ENCODE measurements at places on chromosomes 6 and 20.

- no peak for DNase-seq
Measured at GRCh38 chr20:38222923-38223742, 37.4 kb downstream of the KIAA1755 start.

DNA sequence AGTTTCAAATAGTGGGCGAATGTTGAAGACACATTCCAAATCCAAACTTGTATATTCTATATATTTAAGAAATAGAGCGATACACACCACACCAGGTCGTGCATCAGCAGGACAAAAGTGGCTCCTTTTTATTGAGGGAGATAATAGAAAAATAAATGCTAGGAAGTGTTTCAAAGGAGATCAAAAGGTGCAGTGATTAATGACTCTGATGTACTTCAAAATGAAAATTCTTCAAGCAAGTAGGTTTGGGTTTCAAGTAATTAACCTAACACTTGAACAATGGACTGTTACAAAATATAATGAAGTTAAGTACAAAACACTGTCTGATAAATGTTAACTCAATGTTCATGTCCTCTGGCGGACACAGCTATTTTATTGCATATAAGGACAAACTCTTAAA, 185.9 kb downstream of the BTBD9 start:
- no peak for DNase-seq

DNA sequence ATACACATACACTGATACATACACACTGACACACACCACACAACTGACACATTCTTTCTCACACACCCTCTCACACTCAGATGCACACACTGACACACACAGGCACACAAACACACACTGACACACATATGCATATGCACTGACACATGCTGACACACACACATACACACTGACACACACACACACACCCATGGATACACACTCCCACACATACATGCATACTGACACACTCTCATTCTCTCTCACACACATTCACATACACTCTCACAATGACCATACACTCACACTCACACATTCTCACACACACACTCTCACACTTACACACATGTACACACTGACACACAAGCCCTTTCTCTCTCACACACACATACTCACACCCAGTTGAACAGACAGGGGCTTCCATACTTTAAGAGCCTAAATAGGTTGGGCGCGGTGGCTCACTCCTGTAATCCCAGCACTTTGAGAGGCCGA, 236.4 kb downstream of the LRFN2 start:
- DNase-seq: no peak

DNA sequence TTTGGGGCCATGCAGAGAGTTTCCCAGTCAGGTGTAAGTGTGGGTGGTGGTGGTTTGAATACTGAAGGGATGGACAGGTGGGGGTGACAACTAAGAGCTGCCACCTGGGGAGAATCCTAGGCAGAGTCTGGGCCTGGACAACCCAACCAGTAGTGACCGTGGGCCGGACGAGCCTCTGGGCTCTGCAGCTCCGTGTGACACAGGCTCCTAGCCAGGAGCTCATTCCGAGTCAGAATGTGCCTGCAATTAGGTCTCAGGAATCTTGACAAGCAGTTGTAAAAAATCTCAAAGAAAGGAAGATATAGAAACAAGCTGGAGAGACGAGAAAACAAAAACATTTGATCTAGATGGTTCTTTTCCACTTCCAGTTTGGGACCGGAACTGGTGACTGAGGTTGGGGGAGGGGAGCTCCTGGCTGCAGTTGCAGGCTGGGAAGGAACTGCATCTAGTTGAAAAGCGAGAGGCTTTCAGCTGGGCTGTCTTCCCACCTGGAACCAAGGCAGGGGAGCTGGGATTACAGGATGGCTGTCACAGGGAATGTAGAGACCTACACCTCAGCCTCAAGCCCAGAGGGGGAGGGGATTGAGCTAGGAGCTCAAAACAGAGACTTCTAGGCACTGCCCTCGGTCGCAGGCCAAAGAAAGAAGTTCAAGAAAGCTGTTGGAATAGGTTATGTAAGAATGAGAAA, 156.9 kb downstream of the PAX1 start:
- no peak for DNase-seq

GRCh38 chr6:79694623-79695343, 63.7 kb downstream of the SH3BGRL2 start:
- DNase-seq: no peak

GRCh38 chr6:90368601-90369000, 72.0 kb upstream of the BACH2 start:
- no peak for DNase-seq

DNA sequence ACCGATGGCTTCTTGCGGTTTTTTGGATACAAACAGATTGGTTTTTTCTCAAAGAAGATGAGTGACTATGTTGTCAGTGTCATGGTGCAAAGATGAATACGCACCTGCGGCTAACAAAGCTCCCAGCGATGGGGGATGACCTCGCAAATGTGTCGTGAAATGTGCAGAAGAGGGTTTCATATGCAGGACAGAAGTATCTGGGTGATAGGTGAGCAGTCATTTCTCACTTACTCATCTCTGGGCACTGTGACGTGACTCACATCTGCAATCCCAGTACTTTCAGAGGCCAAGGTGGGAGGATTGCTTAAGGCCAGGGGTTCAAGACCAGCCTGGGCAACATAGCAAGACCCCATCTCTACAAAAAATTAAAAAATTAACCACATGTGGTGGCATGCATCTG, 216.3 kb downstream of the ERMARD start:
- no peak for DNase-seq

DNA sequence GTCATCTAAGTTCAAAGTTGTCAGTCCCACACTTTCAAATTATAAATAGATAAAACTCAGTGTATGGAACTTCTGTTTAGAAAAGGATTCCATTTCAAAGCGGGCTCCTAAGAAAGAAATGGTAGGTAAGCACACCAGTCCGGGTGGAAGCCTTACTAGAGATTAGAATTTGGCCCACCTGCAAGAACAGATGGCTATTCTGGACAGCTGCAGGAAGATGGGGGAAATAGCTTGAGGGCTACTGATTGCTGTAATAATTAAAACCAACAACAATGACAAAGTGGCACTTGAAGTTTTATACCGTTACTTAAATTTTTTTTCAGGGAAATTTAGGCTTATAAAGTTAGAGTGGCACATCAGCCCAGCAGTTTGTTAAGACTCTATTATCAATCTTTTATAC, 83.3 kb downstream of the HIVEP2 start:
- DNase-seq: no peak

DNA sequence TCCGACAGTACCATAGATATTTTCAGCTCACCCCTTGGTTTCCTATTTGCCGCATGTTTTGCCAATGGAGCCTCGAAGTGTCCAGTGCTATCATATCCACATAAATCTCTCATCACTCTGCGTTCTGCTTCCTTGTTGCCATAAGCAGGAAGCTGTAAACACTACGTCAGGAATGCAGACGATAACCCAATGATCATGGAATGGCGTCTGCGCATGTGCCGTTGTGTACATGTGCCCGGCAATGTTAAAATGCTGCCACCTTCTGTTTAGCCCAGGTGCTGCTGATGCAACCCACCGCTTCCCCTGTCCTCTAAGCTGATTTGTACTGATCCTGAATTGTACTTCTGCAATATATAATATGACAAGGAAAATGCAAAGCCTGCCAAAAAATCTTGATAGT, 607.5 kb downstream of the HDGFL1 start:
- no peak for DNase-seq

DNA sequence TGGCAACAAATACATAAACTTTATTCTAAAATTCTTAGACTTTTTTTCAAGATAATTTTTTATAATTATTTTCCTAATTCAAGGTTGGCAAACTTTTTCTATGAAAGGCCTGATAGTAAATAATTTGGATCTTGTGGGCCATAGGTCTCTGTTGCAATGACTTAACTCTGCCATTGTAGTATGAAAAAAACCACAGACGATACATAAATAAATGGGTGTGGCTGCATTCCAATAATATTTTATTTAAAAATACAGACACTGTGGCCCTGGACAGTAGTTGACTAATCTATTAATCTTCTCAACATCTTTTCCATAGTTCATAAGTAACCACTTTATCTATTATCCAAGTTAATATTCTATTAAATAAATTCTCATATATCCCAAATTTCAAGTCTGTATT, 281.1 kb downstream of the SYNE1 start:
- no peak for DNase-seq

DNA sequence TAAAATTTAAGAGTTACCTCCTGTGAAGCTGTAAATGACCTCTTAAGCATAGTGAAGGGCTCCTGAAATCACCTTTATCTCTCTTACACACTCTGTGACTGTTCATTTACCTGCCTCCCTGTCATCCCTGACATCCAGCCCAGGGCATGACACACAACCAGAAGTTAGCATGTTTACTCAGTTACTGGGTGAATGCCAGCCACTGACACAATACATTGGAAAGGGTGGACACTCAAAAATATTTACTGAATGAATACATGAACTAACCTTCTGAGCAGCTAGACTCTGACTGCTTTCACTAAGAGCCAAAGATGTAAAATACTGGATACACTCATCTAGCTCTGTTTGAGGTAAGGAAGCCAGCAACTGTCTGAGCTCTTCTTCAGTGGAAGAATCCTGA, 25.3 kb downstream of the SERAC1 start:
- no peak for DNase-seq

DNA sequence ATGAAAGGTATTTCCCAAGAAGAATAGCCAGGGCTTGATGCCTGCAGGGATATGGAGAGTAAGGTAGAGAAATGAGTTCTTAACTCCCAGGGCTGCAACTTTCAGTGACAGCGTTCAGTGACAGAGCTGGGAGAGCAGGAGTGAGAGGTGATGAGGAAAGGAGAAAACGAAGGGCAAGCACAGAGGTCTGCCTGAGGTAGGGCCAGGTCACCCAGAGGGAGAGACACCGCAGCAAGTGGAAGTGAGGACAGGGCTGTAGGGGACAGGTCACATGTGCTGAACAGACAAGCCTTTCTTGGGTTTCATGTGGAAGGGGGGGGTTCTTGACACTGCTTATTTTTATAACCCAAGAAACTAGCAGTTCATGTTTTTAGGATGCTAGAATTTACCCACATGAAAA, 72.5 kb downstream of the PREP start:
- no peak for DNase-seq

DNA sequence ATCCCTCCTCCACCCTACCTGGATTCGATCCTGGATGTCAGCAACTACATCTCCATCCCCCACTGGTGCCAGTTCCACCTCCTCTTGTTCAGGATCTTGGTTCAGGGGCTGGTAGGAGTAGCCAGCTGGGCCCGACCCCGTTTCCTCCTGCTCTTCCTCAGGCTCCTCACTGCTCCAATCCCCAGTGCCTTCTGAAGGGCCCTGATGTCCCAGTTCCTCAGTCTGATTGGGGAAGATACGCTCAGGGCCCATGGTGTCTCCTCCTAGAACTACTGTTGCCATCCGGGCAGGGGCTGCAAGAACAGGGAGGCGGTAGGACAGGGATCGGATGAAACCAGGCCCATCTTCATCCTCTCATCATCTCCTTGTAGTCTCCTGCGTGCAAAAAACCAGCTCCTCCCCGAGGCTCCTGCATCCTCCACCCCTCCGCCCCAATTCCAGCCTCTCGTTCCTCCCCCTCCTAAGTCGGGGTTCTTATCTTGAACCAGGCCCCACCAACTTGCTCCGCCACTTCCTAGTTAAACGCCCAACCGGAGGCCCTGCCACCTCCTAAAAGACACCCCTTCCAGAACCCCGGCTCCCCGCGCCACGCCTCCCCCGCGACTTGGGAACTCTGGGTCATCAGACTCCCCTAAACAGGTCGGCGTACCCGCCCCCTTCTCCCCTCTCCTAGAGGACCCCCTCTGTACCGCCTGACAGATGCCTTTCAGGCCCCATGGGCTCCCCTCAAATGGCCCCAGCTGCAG, 476 bp downstream of the MEA1 start:
- DNase-seq: no peak

GRCh38 chr6:149929422-149929821, 6.5 kb upstream of the RAET1G start:
- DNase-seq: no peak

DNA sequence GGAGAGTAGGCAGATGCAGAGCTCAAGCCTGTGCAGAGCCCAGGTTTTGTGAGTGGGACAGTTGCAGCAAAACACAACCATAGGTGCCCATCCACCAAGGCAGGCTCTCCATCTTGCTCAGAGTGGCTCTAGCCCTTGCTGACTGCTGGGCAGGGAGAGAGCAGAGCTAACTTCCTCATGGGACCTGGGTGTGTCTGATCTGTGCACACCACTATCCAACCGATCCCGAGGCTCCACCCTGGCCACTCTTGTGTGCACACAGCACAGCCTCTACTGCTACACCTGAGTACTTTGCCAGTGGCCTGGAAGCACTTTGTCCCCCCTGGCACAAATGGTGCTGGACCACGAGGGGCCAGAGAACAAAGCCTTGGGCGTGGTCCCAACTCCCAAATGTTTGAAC, 7.9 kb upstream of the DEFB125 start:
- DNase-seq: no peak

DNA sequence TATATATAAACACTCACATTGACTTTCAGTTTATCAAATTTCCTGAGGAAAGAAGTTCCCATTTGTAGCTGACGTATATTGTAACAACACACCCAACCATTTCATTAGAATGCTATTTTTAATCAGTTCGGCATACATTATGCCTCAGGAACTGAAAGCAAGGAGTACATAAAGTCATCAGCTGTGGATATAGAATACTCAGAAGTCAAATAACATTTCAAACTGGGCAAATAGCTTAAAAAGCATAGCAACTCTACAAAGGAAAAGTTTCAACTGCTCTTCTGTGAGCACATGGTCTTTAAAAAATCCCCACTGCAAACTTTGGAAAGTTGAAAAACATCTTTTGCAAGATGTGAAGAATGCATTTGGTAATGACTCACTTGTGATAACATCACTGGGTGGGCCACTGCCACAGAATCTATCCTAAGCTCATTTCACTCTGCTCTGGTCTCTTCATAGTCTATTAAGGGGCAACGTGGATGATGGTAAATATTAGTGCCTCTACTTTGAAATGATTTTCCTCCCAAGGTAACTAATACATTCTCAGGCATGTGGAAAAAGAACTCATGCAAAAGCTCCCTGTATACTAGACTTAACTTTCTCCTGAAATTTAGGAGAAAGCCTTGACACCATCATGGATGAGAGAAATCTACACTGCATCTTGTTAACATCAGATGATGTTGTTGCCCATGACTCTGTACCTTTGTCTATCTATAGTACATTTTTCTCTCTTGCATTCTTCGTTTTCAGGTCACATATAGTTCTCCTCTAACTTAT, 49.2 kb downstream of the FYN start:
- DNase-seq: no peak

DNA sequence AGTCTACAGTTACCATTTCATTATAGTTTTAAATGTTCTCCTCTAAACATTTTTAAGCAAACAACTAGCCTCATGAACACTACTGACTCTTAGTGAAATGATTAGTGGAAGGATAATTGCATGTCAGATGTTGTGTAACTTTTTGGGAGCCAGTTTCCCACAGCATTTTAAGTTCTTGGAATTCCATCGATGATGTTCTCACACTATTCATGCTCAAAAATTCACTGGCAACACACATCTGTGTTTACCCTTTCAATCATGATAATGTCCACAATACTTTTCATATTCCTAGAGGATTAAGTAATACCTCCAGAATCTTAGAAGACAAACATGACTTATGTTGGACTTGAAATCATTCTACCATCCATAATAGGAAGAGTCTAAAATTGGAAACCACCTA, 678.1 kb upstream of the ID4 start:
- DNase-seq: no peak

Measured in omental fat pad (tissue), 4 donors.